HCT116 (cell line): ENCODE measurements at places on chromosomes 12 and 14. TPM values are rescaled to one million over a fixed set of nuclear protein-coding genes. Genes with fewer than 3 reads are reported as not detected.

GRCh38 chr12:108307006-108307405, 32.1 kb downstream of the CMKLR1 start:
- DNase-seq, result no peak

DNA sequence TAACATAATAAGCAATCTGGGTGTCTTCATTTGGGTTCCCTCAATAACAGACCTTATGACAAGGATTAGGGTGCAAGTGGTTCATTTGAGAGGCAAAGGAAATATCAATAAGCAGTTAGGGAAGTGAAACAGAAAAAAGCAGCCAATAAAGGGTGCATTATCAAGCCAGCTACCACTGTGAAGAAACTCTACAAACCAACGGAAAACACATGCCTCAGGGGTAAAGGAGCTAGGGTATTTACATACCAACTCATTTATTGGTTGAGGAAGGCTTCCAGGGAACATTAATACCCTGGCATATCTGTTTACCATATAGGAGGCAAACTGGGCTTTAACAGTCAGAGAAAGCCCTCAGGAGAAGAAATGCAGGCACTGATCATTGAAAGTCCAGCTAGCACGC, 22.7 kb upstream of the IFNG-AS1 start:
- no peak for DNase-seq

DNA sequence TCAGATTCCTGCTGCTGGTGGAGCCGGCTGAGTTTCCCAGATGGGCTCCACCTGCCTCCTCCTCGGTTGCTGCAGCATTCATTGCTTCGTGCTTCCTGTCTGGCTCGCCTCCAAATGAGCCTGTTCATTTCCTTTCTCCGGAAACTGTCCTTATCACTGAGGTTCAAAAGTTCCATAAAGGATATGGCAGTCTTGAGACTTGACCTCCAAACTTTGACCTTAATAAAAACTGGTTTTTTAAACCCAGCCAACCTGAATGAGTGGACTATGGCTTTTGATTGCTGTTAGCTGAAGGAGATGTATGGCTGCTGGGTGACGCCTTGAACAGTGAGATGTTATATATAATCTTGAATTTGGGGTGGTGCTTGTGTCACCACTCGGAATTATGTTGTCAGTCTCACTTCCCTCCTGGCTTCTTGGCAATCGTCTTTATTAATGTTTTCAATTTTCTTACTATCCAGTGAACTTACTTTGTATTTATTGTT, 62.7 kb downstream of the RASSF3 start:
- DNase-seq, result peak; percentile 56

Gene CHST11
- total RNA-seq, result 10.1 TPM

- DNase-seq, result no peak
Measured at GRCh38 chr12:91555436-91556415, 373.1 kb upstream of the DCN start.
